ENCODE measurements at places on chromosomes 2 and 18.
A peak's percentile ranks its signal among the peaks of the same experiment; 100 is the strongest.

GRCh38 chr2:8544171-8544785 is 137.6 kb upstream of the ID2 start:
- ATAC-seq, result no peak

GRCh38 chr2:235811446-235812184 is 317.8 kb downstream of the AGAP1 start:
- ATAC-seq, result no peak

DNA sequence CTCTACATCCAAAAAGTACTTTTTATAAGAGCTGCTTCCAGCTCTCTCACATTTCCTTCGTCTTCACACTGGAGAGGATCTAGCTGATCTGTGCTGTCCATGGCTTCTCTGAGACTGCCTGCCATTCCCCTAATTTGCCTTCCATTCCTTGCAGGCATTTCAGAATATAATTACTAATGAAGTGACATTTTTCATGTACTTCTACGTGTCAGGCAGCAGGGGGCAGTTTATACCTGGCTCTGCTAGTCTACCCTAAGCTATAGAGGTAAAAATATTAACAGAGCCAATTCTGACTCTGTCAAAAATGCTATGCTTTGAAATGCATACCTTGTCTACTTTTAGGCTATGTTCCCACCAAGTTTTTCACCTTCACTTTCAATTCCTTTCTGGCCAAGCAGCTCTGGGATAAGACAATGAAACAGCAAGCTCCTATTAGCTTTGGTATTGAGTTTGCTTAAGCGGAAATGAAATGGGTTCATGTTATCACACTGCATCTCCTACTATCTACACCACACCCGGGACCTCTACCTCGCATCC is 81.9 kb downstream of the MEP1B start:
- peak; percentile 76 for ATAC-seq

DNA sequence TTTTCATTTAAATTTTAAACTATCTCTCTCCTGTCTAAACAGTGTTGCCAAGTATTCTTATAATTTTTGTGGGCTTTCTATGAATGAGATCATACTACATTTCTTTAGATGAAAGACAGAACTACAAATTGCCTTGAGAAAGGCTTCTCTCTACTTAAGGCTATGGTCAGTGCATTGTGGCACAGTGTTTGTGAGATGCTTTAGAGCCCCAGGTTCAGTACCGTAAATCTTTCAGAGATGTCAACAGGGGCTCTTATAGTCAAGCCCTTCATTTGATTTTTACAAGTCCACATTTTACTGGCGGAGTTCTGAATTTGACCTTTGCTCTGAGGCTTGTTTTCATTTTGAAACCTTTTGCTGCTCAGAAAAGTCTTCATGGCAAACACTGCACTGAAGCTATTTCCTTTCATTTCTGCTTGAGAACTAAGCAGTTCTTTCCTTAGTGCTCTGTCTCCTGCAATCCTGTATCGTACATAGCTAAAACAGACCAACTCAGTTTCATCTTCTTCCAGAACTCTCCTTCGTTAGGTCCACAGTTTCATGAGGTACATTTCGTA is 175.2 kb downstream of the NYAP2 start:
- ATAC-seq, result no peak

DNA sequence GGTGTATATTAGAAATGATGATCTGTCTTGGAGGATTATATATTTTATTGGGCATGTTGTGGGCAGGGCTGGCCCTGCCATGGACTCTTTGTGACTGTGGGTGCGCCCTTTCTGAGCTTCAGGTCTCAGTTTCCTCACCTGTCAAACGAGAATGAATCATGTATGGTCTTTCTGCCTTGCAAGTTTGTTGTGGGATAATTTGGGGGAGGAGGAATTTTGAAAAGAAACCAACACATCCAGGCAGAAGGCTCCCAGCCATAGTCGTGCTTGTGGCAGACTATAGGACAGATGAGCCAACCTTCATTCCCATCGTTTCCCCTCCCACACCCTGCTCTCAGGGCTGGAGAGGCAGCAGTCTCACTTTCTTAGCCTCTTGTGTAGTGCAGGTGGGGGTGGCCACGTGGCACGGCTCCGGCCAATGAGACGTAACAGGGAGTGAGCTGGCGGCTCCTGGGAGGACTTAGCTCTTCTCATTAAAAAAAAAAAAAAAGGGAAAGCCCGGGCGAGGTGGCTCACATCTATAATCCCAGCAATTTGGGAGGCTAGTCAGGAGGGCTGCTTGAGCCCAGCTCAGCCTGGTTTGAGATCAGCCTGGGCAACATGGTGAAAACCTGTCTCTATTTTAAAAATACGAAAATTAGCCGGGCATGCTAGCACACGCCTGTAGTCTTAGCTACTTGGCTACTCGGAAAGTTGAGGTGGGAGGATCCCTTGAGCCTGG is 63.1 kb downstream of the RHOB start:
- peak; percentile 88 for ATAC-seq

DNA sequence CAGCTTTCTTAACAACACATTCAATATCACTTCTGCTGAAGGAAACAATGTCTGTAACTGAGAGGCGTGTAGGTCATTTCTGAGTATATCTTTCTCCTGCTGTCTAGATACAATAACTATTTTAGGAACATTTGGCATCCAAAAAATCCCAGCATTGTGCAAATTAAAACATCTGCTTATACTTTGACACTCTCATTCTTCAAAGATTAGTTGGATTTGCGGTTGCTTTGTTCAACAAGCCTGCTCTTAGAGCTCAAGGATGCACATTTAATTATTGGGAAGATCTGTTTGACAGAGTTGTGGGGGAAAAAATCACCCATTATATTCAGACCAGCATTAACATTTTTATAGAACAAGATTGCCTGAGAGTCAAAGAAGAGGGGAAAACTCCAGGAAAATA is 449.5 kb upstream of the HNRNPA3 start:
- ATAC-seq, result no peak

- no peak for ATAC-seq
Observed at GRCh38 chr18:74514860-74515495, 18.8 kb downstream of the CNDP2 start.

GRCh38 chr2:238945433-238946150 is 97.7 kb downstream of the TWIST2 start:
- ATAC-seq, result peak; percentile 61

- no peak for ATAC-seq
Observed at GRCh38 chr2:189467593-189467992, 26.3 kb downstream of the WDR75 start.

DNA sequence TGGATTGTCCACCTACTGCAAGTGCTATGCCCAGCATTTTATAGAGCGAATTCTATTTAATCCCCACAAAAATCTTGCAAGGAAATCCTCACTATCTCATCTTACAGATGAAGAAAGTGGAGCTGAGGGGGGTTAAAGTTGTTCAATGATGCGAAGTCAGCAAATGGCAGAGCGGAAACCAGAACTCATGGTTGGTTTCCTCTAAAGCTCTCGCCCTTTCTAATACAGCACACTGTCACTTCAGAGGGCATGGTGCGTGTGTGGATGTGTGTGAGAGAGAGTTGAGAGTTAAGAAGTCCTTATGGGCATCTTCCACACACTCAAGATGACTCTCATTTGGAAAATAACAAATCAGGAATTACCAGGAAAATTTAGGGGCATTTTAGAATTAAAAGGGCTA is 78.4 kb downstream of the TGFA start:
- ATAC-seq, result no peak

DNA sequence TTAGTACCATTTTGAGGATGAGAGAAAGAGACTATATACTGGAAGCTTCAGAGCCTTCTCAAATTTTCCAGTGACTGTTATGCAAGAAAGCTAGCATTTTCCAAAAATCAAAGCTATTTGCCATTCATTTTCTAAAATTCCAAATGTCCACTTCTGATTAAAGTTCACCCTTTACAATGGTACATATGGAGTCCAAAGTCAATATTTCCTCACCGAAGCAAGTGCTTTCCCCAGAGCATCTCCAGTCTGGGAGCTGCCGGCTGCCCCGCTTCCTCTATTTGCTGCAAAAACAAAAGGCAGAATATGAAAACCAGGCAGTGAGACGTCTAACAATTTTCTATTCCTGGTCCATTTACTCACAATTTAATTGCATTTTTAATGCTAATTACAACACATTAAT is 302.0 kb upstream of the CCDC68 start:
- ATAC-seq, result no peak

GRCh38 chr2:25044990-25045389 is 3.1 kb downstream of the EFR3B start:
- ATAC-seq, result no peak

DNA sequence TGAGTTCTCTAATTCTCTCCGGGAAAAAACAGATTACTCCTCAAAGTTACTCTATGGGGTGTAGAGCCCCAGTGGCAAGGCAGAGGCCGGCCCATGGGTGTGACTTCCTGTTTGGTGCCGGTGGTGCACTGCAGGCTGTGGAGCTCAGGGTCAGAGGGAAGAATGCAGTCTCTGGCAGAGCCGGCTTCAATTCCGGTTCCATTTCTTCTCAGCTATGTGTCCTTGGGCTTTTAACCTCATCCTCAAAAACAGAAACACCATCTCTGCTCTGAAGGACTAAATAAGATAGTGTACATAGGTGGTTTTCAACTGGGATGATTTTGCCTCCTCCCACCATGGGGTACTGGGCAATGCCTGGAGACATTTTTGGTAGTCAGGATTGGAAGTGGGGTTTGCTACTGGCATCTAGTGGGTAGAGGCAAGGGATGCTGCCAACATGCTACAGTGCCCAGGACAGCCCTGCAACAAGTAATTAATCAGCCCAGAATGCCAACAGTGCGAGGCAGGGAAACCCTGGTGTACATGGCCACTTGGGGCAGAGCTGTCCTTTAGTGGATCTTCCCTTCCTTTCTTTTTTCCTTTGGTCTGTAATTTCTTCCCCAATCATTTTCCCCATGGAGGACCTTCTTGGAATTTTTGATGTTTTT is 81.2 kb downstream of the INSIG2 start:
- ATAC-seq, result no peak

- ATAC-seq, result no peak
Observed at GRCh38 chr2:160271171-160272086, 71.4 kb upstream of the ITGB6 start.

DNA sequence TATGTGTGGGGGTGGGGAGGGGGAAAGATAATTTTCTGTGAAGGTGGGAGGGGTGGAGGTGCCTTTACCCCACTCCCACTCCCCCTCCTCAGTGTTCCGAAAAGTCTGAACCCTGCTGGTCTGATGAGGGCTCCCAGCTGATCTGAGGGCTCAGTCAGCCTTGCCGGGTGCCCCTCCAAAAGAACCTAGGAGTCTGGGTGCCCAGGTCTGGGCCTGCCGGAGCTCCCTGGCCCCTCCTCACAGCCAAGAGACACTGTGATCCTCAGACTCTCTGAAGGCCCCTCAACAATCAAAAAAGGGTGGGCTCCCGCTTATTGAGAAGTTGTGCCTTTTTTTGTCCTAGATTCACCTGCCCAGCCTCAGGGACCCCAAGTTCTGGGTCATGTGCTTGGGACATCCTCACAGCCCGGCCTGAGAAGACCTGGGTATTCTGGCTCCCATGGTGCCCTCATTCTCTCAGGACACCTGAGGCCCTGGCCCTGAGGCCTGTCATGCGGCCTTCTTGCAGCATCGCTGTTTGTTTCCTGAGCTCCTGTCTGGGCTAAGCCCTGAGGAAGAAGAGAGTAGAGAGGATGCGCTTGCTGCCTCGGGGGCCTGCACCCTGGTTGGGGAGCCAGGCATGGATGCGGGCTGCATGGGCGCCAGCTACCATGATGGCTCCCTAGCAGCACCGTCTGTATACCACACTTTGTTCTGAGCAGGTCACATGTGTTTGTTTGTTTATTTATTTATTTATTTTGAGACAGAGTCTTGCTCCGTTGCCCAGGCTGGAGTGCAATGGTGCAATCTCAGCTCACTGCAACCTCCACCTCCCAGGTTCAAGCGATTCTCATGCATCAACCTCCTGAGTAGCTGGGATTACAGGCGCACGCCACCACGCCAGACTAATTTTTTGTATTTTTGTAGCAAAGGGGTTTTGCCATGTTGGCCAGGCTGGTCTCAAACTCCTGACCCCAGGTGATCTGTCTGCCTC is 44.0 kb downstream of the SDC1 start:
- ATAC-seq, result no peak

GRCh38 chr2:41486948-41487347 is 560.9 kb upstream of the PKDCC start:
- no peak for ATAC-seq

- ATAC-seq, result peak; percentile 80
Observed at GRCh38 chr2:32805104-32806095, 141.4 kb upstream of the LTBP1 start.

GRCh38 chr2:216702756-216703155 is 7.4 kb upstream of the IGFBP5 start:
- ATAC-seq, result no peak

- no peak for ATAC-seq
Observed at GRCh38 chr18:23897291-23897690, 117.3 kb upstream of the TTC39C start.

DNA sequence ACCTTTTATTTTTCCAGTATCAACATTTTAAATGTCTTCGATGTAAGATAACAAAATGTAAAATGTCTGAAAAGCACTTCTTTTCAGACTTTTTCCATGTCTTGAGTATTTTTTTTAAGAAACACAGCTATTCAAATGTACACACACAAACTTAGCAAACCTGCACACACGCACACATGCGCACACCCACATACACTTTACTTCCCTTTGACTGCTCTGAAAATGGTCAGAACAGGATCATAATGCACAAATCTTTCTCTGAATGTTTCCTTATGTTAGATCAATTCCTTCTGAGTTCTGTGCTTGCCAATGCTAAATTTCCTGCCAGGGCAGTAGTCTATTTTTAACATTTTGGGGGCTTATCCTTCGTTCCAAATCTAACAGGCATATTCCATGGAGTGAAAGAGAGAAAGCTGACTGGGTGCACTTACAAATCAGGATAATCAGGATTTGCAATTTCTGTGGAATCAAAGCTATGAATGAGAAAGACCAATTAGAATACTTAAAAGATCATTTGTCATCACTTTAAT is 136.3 kb downstream of the ZEB2 start:
- ATAC-seq, result no peak

DNA sequence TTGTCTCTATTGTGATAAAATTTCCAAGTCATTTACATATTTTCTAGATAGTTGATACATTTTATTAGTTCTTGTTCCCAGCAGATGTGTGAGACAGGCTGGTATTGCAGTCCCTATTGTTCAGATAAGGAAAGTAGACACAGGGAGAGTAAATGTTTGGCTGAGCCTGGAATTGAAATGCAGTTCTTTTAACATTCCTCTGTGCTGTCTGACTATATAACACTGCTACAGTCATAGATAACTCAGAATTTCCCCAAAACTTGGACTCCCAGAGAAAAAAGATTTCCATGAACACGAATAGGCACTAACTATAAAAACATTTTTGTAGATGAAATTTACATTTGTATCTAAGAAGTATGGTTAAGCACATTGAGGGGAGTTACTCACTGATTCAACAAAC is 71.4 kb downstream of the PLCL1 start:
- no peak for ATAC-seq

- ATAC-seq, result peak; percentile 64
Observed at GRCh38 chr18:39057423-39058064, 1491.9 kb upstream of the CELF4 start.

- ATAC-seq, result no peak
Observed at GRCh38 chr18:1075322-1075721, 170.7 kb downstream of the ADCYAP1 start.
